Omental fat pad (tissue), 4 donors: ENCODE measurements at places on chromosomes 3 and 15. TPM values are rescaled to one million over a fixed set of nuclear protein-coding genes. Genes with fewer than 3 reads are reported as not detected.

GRCh38 chr3:106619-107018 lies 89.9 kb upstream of the CHL1 start:
- no peak for DNase-seq

GRCh38 chr15:61524086-61524485 lies 295.0 kb upstream of the RORA start:
- DNase-seq: no peak

- DNase-seq: no peak
These were observed 78.8 kb downstream of the EOMES start for GRCh38 chr3:27643355-27643754.

Gene ALDH1L1
- total RNA-seq: 159 TPM

DNA sequence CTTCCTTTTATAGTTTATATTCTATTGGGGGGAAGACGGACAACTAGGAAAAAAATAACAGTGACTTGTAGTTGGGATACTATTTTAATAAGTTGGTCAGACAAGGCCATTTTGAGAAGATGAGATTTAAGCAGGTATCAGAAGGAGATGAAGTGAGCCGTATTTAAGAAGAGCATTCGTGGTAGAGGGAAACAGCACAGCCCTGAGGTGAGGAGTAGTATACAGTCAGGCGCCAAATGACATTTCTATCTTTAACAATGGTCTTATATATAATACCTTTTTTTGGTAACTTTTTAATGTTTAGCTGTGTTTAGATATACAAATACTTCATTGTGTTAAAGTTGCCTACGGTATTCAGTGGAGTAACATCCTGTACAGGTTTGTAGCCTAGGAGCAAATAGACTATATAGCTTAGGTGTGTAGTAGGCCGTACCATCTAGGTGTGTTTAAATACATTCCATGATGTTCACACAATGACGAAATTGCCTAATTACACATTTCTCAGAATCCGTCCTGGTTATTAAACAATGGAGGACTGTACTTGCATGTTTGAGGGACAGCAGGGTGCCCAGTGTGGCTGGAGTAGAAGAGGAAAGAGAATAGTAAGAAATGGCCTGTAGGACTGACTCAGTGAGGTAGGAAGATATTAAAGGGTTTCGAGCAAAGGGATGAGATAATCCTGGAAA lies 1.6 kb downstream of the NKTR start:
- no peak for DNase-seq
